ENCODE measurements at places on chromosomes 4 and X. TPM values are rescaled to one million over a fixed set of nuclear protein-coding genes. Genes with fewer than 3 reads are reported as not detected.

EFHC2 gene
- total RNA-seq, result 3.9 TPM

SHISA3 gene
- 0.20 TPM for total RNA-seq

SMR3A gene
- not detected for total RNA-seq

GABRG1 gene
- not detected for total RNA-seq

RAB40AL gene
- not detected for total RNA-seq

SLC34A2 gene
- total RNA-seq, result not detected

CLTRN gene
- total RNA-seq, result 2.8 TPM
